ENCODE measurements at places on chromosomes 3 and 15. TPM values are rescaled to one million over a fixed set of nuclear protein-coding genes. Genes with fewer than 3 reads are reported as not detected.

- no peak for DNase-seq
Observed at GRCh38 chr3:11555211-11555782, 88.4 kb downstream of the VGLL4 start.

The PCNP gene
- total RNA-seq: 96.3 TPM

DNA sequence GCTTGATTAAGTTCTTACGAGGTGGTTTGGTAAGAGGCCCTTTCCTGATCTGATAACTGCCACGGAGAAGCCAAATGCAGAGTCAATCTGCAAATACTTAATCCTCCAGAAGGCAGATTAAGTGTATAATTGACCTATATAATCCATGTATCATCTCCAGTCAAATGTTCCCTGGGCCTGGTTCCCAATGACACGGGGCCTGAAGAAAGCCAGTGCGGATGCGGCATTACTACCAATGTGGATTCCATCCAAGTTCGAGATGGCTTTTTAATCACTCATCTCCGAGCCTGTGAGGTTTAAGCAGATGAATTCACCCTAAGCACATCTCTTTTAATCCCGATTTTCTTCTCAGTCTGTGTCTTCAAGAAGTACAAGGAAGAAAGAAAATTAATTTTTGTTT lies 60.0 kb upstream of the FEZF2 start:
- DNase-seq: no peak

The RHCG gene
- 1,938 TPM for total RNA-seq

- no peak for DNase-seq
Observed at GRCh38 chr15:68057758-68058157, 3.6 kb downstream of the PIAS1 start.

GRCh38 chr3:31875437-31875836 lies 105.6 kb downstream of the OSBPL10 start:
- DNase-seq: no peak

The SERINC4 gene
- total RNA-seq: not detected

DNA sequence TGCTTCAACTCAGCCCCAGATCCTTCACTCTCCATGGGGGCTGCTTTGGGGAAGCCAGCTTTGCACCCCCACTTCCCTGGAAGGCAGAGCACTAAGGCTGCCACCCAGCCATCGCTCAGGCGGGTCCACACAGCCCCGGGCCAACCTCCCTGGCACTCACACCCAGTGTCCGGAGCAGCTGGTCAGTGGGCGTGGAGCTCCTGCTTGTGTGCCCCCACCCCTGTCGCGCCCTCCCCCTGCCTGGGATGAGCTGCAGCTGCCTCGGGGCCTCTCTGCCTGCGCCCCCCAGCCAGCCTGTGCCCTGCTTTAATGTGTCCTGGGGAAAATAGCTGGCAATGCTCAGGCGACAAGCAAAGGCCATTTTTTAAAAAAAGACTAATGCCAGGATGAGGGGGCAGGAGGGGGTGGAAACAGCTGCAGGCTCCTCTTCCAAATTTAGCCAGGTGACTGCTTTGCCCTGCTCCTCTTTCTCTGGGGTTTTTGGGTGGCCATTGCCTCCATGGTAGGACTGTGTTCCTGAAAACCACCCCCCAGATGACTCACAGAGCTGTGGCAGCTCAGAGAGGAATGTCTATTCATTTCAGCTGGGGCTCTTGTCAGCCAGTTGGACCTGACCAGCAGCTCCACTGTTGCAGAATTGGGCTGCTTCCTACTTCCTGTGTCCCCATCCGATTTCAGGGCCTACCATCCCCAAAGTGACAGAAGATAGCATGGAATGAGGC lies 65.0 kb downstream of the CEMIP start:
- no peak for DNase-seq

Measured in vagina (tissue), 2 donors.